ENCODE measurements at places on chromosomes 1 and 21. TPM values are rescaled to one million over a fixed set of nuclear protein-coding genes. Genes with fewer than 3 reads are reported as not detected.

The GBP1 gene
- 3.4 TPM for total RNA-seq

The C4BPA gene
- not detected for total RNA-seq

The VCAM1 gene
- total RNA-seq = 0.43 TPM

The PTPRU gene
- 2.5 TPM for total RNA-seq

The DIO1 gene
- total RNA-seq = not detected

The KCNE1 gene
- total RNA-seq = 0.26 TPM

The COA7 gene
- 7.9 TPM for total RNA-seq

The CTSE gene
- total RNA-seq = not detected

The OLIG2 gene
- not detected for total RNA-seq

The KIF26B gene
- 2.3 TPM for total RNA-seq

The FCGR1A gene
- total RNA-seq = not detected

The EYA3 gene
- total RNA-seq = 11.1 TPM

The SH3BGR gene
- 1.0 TPM for total RNA-seq

The PCP4 gene
- total RNA-seq = not detected

The NIBAN1 gene
- 1.1 TPM for total RNA-seq

The RNU1-3 gene
- total RNA-seq = under 0.01 TPM

The GRIK3 gene
- total RNA-seq = not detected

The MAP10 gene
- 0.65 TPM for total RNA-seq

Measured in dermis lymphatic vessel endothelial cell (primary cell).